BJ (cell line): ENCODE measurements at places on chromosomes 5 and 9. TPM values are rescaled to one million over a fixed set of nuclear protein-coding genes. Genes with fewer than 3 reads are reported as not detected.

GRCh38 chr5:151585970-151586369 is 5.2 kb downstream of the FAT2 start:
- DNase-seq: no peak

- no peak for DNase-seq
Observed at GRCh38 chr9:137046088-137046787, at the start of gene NPDC1. TSS of gene NPDC1 (minus strand) at chr9:137046177. CDS start at chr9:137045989, 188 bp downstream.

GRCh38 chr5:147965715-147966114 is 59.4 kb upstream of the C5orf46 start:
- no peak for DNase-seq

GRCh38 chr9:137672907-137673791 is 54.3 kb downstream of the EHMT1 start:
- DNase-seq: no peak

- no peak for DNase-seq
Observed at GRCh38 chr5:176360894-176361436, 599 bp downstream of the KIAA1191 start.

GRCh38 chr9:131650254-131650653 is 89.6 kb downstream of the RAPGEF1 start:
- DNase-seq: peak; percentile 76

GRCh38 chr5:122943050-122943698 is 93.4 kb downstream of the PPIC start:
- DNase-seq: no peak

- no peak for DNase-seq
Observed at GRCh38 chr9:17777465-17777864, 198.6 kb downstream of the SH3GL2 start.

- DNase-seq: no peak
Observed at GRCh38 chr9:130167927-130168326, 4.3 kb upstream of the NCS1 start.

GRCh38 chr5:140150201-140150600 is 24.5 kb downstream of the IGIP start:
- no peak for DNase-seq

DNA sequence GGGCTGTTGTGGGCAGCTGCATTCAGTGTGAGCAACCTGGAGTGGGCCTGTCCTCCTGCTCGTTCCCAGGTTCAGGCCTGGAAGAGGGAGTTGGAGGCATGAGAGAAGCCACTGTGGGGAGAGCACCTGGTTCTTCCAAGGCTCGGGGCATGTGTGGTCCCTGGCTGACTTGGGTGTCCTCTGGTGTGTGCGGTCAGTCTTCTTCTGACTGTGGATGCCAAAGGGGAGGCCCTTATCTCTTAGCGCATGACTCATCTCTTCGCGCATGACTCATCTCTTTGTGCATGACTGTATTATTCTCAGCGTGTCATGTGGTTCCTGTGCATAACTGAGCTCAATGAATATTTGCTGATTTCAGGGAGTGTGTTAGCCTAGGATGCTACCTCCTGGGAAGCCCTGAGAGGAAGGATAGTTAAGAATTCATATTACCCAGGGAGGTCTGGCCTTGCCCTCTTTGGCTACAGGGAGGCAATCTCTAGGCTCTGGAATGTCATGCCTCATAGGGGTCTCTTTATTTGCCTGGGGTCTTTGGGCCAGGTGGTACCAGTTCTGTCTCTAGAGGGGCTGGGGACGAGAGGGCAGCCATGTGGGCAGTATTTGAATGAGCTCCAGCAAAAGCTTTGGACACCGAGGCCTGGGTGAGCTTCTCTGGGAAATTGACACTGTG is 188.7 kb downstream of the HSPA4 start:
- DNase-seq: peak; percentile 47

DNA sequence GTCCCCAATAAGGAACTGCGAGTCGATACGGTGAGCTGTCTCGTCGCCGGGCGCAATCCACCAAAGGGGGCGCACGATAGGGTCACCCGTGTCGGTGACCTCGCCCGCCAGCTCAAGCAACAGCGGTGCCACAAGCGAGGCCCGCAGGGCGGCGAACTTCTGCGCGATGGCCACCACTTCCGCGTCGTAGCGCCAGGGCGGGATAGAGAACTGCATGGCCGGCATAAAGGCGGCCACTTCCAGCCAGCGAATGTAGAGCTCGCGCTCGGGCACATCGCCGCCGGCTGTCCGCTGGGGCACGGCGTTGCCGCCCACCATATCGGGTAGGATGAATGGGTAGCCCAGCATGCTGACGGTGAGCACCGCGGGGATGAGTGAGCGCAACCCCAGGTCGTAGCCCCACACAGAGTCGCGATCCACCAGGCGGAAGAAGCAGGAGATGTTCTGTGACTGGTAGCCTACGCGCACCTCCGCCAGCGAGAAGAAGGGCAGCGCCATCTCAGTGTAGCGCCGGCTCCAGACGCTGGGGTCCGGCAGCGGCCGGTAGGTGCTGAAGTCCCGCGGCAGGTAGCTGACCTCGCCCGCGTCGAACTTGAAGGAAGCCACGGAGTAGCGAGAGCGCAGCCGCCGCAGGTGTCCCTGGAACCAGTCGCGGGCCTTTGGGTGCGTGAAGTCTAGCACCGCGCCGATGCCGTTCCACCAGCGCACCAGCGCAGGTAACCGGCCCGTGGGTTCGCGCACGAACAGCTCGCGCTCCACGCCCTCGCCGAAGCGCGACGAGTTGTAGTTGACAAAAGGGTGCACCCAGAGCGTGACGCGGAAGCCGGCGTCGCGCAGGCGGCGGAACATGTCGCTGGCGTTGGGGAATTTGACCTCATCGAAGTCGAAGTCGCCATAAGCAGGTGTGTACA is 5.5 kb downstream of the MYORG start:
- DNase-seq: no peak

DNA sequence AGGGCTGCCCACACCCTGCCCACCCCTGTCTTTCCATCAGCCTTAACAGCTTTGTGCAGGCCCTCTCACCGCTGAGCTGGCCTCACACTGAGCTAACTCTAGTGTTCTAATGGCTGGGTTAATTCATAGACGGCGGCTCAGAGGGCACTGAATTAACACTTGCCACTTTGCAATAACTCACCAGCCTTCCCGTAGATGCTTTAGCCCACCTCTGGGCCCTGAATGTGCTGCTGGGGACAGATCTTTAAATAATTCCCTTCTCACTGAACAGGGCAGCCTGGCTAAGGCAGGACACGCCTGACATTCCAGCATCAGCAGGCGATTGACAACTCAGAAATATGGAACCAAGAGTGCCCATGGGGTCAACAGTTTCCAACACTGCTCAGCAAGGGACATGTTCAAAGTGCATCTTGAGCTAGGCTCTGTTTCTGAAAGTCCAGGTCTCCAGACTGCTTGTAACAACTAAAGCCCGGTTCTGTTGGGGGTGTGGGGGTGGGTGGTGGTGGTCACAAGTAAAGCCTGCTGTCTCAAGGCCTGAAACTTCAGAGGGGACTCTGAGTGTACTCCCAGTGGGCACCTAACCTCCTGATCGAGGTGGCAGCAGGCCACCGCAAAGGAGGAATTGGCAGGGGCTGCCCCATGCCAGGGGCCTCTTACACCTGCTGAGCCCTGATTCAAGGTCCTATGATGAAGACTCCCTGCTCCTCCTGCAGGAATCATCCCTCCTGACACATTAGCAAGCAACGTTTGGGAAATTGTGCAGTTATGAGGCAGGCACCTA is 248.3 kb downstream of the FSTL4 start:
- DNase-seq: no peak

GRCh38 chr5:82183828-82184227 is 94.3 kb downstream of the RPS23 start:
- no peak for DNase-seq

DNA sequence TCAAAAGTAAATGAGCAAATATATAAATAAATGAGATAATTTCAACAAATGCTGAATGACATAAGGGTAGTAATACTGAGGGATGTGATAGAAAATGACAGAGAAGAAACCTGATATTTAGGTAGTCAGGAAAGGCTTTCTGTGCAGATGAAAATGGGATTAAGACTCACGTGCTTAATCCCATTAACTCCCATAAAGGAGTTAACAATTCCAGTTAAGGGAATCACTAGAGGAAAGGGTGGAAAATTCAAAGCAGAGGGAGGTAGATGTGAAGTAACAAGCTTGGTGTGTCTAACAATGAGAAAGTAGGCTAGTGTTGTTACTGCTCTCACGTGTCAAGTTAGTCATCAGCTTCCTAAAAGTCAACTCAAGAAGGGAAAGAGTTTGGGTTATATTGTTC is 90.5 kb upstream of the TRIM32 start:
- DNase-seq: no peak

GRCh38 chr5:17436761-17437221 is 61.2 kb upstream of the TAF11L2 start:
- DNase-seq: peak; percentile 7

DNA sequence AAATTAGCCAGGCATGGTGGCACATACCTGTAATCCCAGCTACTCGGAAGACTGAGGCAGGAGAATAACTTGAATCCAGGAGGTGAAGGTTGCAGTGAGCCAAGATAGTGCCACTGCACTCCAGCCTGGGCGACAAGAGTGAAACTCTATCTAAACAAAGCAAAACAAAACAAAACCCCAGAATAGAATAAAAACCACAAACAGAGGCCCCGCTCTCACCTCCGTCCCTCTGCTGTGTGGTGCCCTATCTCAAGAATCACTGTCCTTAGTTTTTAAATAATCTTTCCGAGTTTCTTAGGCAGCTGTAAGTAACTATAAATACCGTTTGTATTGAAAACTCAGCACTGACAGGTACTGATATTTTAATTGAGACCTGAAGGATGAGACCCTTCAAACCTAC is 42.7 kb upstream of the IER5L start:
- no peak for DNase-seq

DNA sequence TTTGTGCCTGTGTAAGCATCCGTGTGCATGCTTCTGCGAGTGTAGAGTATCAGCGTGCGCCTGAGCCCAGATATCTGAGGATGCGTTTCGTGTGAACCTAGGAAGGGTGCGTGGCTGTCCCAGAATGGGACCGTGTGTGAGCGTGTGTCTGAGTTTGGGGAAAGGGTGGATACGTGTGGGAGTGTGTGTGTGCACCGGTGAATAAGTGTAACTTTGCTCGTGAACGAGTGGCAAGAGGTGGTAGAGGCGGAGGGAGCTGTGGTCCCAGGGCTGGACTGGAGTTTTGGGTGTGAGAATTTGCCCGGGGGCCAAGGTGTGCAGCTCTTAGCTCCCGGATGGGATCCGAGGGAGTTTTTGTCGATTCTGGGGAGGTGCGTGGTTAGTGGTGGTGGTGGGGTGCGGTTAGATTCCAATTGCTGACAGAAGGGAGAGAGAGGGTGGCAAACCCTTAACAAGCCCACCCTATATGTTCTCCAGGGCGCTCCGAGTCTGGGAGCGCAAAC is 686 bp upstream of the COL27A1 start:
- no peak for DNase-seq

DNA sequence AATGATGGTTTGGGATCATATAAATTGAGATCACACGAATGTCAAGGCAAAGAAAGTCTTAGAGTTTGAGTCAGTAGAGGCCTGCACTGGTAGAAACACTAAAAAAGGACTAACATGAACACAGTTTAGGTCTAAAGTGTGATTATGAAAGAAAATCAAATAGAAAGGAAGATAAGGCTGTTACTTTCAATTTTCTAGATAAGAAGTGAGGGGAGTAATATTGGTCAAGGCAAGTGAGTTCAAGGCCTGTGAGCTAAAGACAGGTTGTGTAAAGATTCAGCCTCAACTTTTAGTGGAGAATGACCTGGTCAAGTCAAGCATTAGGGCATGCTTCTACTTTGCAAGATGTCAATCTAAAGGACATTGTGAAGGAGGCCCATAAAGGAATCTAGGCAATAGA is 19.0 kb downstream of the VLDLR start:
- no peak for DNase-seq

DNA sequence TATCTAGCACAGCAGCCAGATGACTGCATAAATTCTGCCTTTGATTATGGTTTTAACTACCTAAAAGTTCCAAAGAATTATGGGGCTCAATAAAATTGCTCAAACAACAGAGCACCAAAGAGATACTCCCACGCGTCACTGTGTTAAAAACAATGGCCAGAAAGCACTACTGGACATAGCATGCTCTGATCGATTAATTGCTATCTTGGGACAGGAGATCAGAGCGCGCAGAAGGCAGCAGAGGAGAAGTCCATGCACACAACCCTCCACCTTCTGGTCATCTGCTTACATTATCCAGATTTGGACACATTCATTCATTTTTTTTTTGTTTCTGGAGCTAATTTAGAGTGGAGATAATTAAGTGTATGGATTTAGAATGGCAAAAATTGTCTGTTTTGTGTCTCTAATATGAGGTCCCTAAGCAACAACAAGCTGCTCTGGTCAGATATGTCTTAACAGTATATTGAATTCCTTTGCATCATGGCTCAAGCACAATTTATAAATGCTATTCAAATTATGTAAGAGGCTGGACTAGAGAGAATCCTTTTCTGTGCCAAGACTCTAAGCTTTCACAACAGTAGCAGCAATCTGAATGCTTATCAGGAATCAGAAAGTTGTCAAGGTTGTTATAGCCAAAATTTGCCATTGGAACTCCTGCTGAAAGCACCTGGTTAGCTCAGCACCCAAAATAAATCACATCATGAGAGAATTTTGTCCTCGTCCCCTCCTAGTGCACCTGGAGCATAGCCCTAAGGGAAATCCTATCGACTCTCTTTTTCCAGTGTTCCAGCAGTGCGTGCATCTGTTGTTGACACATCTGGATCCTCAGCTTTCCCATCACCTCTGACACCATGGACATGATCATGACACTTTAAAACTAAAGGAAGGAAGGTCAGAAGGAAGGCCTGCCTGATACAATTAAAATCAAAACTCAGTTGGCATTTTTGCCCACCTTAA is 98.6 kb upstream of the HMHB1 start:
- no peak for DNase-seq

The SPINK6 gene
- not detected in 2 replicates for polyA plus RNA-seq

The FBP2 gene
- not detected in 2 replicates for polyA plus RNA-seq

The ARSI gene
- 5.2 and 9.8 TPM in 2 replicates for polyA plus RNA-seq

The INVS gene
- 9.7 and 16.1 TPM in 2 replicates for polyA plus RNA-seq

The RANBP17 gene
- 10.5 and 12.9 TPM in 2 replicates for polyA plus RNA-seq

The RMRP gene
- 235 and 1,738 TPM in 2 replicates for polyA plus RNA-seq

The OR1Q1 gene
- 1.0 and 1.1 TPM in 2 replicates for polyA plus RNA-seq

The BTNL3 gene
- polyA plus RNA-seq: not detected in 2 replicates

The CPLANE1 gene
- polyA plus RNA-seq: 6.8 and 17.2 TPM in 2 replicates

The FIBCD1 gene
- 1.2 and 1.4 TPM in 2 replicates for polyA plus RNA-seq

The PCDHB4 gene
- 0.02 TPM in 2 replicates for polyA plus RNA-seq

The CNTFR gene
- polyA plus RNA-seq: 0.09 TPM in 1 of 2 replicates, not detected in the other
